ENCODE measurements at places on chromosomes 6 and 20.

DNA sequence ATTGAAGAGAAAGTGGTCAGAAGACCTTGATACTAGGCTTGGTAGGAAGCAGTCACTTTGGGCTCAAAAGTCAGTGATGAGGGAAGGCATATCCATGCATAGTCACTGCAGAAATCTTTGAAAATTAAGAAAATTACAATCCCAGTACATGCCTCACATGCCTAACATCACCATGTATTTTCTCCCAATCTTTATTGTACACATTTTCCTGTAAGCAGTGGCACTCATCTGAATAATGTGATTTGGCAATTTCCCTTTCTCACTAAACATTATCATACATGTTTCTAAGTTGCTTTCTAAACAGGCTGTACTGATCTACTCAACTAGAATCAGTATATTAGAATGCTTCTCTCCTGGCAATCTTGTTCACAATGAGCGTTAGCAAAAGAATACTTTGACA is 280.7 kb upstream of the SUPT3H start:
- no peak for DNase-seq

DNA sequence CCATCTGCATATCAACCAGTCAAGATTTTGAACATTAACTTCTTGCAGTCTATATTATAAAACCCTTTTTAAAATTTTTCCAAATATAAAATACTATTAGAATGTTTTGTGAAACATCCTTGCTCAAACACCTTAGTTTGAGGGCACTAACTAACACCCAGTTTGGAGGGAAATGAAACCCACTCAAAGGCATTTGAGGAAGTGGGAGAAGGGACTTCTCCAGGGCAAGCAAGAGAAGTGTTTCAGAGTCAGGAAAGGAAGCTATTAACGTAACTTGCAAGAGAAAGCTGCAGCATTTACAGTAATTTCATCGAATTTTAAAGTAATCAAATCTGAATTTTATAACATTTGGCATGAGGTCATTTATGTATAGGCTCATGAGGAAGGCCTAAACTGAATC is 21.3 kb downstream of the MTFR2 start:
- no peak for DNase-seq

DNA sequence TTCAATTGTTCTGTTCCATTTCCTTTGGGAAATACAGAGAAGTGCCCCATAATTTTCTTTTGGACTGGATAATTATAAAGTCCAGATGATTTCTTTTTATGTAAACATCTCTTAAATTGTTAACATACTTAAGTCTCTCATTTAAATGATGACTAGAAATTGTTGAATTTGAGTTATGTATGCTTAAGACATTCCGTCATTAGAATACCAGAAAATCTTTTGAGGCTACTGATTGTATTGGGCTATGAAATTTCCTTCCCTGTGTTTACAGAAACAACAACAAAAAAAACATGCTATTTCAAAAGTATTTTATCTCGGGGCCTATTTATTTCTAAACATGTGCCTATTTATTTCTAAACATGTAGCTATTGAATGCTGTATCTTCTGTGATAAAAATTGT is 125.4 kb downstream of the SH3BGRL2 start:
- DNase-seq: no peak

- peak; percentile 25 for DNase-seq
Measured at GRCh38 chr20:53828682-53829254, 235.1 kb upstream of the ZNF217 start.

DNA sequence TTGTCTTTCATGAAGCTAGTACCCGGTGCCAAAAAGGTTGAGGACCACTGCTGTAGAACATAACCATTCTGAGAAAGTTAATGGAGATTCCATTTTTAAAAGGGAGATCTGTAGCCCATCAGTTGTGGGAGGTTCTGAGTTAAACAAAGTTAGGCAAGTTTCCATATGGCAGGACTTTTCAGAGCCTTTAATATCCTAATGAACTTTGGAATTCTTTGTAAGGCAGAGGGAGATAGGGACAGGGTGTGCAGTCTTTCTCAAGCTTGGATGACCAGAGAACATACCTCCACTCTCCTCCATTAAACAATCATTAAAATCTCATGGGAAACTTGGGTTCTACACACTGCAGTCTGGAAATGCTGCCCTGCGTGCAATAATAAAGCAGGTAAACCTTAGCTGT is 14.8 kb downstream of the ADGRF4 start:
- no peak for DNase-seq

GRCh38 chr6:89970609-89971337 is 76.5 kb downstream of the GJA10 start:
- no peak for DNase-seq

DNA sequence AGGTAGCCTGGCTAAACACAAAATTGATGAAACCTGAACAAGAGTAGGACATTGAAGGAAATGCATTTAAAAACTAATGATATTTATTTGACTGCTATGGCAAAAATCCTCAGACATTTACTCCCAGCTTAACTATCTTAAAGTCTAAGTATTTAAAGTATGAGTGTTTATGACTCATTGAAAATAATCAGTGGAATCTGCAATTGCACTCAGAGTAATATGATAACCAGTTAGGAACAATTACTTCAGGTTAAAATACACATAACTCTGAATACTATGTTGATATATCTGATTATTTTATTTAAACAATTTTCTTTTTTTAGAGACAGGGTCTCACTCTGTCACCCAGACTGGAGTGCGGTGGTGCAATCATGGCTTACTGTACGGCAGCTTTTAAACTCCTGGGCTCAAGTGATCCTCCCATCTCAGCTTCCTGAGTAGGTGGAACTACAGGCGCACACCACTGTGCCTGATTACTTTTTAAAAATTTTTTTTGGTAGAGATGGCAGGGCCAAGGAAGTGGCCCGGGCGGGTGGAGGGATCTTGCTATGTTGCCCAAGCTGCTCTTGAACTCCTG is 43.9 kb downstream of the FILIP1 start:
- no peak for DNase-seq

DNA sequence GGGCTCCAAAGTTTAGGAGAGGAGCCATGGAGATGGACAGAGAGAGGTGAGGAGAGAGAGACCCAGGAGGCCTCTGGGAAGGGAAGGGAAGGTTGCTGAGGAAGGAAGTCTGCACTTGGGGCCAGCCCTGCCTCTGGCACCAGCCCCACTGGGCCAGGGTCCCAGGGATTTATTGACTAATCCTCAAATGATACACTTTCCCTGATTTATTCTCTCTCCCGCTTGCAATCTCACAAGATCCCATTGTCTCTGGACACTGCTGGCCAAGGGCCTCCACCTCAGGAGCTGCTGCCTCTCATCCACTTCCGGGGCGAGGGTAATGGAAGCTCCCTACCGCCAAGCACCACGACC is 43.6 kb upstream of the FOXP4 start:
- peak; percentile 38 for DNase-seq

DNA sequence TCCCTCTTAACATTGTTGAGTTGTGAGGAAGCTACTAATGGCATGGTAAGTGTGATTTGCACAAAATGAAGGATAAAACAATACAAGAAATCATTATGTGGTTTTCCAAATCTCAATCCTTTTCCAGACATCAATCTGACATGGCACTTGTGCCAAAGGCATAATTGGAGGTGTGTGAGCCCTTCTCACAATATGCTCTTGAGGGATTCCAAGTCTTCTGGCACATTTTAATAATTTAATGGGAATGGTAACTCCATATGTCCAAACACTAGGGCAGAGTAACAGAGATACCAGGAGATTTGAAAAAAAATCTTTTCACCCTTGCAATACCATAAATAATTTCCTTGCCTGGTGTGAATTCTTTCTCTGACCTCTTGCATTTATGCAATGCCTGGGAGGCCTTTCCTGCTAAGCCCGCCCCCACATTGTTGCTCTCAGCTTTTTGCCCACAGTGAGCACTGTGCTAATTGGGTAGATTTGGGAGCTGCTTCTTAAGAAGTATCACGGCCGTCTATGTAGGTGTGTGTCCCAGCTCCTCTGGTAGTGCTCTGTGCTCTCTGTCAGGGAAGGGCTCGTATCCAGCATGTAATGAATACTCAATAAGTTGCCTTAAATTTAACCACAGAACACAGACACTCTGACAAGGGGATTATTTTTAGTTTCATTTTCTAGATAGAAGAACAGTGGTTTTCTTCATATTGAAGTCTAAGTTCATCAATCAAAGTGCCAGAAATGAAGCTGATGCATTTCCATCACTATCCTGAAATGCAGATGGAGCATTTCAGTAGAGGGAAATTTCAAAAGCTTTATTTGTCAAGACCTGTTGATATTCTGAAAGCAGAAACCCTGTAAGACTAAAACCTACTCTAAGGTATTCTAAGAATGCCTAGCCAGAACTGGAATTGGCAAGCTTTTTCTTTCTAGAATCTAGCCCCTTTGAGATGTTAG is 54.4 kb upstream of the CEP85L start:
- DNase-seq: no peak

DNA sequence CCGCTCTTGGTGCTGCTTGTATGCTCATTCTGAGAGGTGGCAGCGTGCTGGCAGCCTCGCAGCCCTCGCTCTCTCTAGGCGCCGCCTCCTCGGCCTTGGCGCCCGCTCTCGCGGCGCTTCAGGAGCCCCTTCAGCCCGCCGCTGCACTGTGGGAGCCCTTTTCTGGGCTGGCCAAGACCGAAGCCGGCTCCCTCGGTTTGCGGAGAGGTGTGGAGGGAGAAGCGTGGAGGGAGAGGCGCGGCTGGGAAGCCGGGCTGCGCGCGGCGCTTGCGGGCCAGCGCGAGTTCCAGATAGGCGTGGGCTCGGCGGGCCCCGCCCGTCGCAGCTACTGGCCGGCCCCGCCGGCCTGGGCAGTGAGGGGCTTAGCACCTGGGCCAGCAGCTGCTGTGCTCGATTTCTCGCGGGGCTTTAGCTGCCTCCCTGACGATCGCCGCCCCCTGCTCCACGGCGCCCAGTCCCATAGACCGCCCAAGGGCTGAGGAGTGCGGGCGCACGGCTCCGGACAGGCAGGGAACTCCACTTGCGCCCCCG is 19.5 kb upstream of the FAM8A1 start:
- peak; percentile 16 for DNase-seq

- no peak for DNase-seq
Measured at GRCh38 chr6:72975352-72975752, 249.9 kb downstream of the KHDC1L start.

GRCh38 chr20:56605261-56605996 is 23.7 kb upstream of the TFAP2C start:
- no peak for DNase-seq

- DNase-seq: no peak
Measured at GRCh38 chr6:45712786-45713185, 302.9 kb downstream of the CLIC5 start.

DNA sequence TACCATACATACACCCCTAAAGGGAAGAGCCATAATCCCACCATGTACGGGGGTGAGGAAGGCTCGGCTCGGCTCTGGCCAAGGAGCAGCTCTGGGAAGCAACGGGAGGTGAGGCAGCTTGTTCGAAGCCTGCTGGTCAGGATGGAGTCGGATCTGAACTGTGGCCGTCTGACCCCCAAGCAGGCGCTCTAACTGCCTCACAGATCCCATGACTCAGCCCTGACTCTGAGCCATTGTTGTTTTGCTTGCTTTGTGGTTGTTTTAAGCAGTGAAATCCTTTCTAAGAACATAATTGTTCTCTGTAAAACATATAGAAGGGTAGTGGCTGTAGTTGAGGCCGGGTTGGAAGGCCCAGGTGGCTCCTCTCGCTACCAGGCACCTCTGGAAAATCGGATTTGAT is 10.9 kb downstream of the C6orf132 start:
- no peak for DNase-seq

DNA sequence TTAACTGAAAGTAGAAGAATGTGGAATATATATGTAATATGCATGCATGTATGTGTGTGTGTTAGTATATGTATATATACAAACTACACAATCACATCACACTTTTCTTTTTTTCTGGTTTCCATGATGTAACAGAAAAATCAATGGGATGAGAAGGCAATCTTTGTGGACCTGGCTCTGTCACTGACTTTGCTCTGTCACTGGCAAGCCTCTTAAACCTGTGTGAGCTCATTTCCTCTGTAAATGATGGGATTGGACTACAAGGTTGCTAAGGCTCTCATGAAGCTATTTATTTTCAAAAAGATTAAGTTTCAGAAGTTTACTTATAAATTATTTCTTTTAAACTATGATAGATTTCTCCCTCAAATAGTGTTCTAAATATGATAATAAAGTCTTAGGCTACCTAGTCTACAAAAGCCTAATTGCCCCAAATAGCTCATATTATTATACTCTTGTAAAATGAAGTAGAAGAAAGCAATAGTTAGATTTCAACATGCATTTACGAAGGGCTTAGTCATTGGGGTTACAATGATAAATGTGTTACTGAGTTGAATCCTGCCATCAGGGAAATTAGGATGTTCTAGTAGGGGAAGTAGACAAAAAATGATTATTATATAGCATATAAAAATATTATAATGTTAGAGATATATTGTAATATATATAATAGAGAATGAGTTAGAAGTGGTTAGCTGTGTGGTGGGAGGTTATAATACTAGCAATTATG is 129.3 kb downstream of the AFG1L start:
- no peak for DNase-seq

DNA sequence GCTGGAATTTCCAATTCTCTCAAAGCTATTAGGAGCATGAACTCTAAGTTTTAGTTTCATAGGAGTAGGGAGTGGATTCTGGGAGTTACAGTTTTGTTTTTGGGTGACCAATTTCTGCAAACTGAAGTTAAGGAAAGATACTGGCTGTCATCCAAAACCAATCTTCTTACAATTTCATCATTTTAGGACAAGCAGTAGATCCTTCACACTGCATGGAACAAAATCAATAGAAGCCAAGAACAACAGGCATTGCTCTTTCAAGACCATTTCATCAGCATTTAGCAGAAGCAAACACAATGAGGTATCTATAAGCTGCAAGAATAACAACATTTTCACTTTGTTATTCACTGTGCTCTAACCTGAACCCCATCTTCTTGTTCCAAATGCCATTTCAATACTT is 173.0 kb downstream of the GMDS start:
- DNase-seq: no peak

DNA sequence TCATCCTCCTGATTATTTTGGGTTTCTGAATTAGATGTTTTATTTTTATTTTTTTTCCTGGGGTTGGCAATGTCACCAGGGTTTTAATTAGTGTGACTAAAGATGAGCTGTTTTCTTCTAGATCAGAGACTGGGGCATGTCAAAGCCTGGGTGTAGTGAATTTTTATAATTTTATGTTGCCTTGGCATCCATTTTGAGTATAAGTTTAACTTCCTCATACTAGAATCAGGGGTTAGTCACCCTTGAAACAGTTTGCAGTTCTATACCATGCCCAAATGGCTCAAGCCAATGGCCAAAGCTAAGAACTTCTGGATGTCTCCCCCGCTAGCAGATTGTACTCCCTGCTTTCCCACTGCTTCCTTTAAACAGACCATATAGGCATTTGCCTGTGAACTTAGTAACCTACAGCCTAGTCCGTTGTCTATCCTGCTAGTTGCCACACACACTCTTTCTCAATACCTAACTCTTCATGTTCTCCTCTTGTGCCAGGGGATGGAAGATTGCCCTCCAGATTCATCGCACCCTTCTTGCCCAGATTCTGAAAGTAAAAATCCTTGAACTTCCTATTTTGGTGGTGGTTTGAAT is 54.5 kb downstream of the KIAA0408 start:
- DNase-seq: no peak

DNA sequence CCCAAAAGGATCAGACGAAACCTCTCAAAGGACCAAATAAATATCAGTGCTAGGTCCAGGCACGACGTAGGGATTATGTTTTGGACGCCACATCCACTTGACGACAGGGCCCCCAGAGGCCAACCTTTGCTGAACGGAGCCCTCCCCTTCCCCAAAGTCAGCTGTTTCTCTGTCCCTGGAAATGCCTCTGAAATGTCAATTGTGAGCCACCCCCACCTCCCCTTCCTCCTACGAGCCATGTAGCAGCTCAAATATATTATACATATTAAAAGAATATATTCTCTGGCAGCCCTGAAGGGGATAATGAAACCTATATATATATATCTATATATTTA is 39.6 kb upstream of the BLCAP start:
- no peak for DNase-seq
